Esophagus muscularis mucosa (tissue), 4 donors: ENCODE measurements at places on chromosomes 3 and 15. TPM values are rescaled to one million over a fixed set of nuclear protein-coding genes. Genes with fewer than 3 reads are reported as not detected.
A peak's percentile ranks its signal among the peaks of the same experiment; 100 is the strongest.

DNA sequence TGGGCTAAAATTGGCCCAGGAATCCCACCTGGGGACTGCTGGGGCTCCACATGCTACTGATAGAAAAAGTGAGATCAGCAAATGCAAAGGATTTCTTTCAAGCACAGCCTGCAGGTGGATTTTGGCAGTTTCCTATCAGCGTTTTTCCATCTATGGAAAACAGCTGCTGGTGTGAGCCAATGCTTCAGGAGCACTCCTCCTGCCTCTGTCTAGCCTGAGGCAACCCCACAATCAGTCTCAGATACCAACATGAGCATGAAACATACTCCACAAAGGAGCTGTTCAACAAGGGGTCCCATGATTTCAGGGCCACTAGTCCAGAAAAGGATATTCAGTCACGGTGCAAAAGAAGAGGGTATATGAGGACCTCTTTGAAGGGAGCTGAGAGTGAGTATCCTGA, 311.5 kb upstream of the THBS1 start:
- DNase-seq: no peak

The IQCF5 gene
- not detected for total RNA-seq

GRCh38 chr15:83410532-83410931, 36.6 kb upstream of the SH3GL3 start:
- no peak for DNase-seq

DNA sequence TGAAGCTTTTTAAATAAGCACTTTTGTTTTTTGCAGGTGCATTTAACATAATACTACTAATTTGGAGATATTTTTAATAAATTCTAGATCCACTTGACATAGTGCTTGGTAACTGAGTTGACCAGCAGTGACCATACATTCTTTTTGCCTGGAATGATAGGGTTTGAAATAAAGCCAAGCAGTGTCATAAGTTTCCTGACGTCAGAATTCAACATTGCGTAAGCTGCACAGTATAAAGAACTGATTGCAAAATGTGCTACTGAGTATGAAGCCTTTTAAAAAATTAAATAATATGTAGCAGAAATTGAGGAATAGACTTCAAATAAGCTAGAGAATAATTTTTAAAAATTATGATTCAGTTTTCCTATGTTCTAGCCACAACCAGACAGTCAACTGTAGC, 454.6 kb upstream of the ARPP21 start:
- no peak for DNase-seq

The THBS1 gene
- total RNA-seq: 4,072 TPM

- no peak for DNase-seq
These were observed 4.6 kb upstream of the UQCRC1 start for GRCh38 chr3:48614044-48614443.

The TNFSF10 gene
- 31.4 TPM for total RNA-seq

DNA sequence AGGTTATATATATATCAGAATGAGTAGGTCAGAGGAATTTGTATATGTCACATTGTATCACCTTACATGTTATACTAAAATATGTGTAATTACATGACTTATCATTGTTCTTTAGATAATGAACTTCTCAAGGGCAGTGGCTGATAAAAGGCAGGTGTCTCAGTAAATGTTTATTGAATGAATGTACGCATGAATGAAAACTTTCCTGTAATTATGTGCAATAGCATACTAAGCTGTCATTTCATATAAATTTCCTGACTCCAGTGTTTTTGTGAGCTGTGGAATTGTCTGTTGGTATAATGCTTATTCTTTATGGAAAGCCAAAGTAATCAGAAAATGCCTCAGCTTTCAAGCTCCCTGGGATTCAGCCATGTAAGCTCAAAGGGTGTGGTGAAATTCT, 4.2 kb downstream of the TBC1D23 start:
- no peak for DNase-seq

The GREM1 gene
- total RNA-seq: 8.6 TPM

DNA sequence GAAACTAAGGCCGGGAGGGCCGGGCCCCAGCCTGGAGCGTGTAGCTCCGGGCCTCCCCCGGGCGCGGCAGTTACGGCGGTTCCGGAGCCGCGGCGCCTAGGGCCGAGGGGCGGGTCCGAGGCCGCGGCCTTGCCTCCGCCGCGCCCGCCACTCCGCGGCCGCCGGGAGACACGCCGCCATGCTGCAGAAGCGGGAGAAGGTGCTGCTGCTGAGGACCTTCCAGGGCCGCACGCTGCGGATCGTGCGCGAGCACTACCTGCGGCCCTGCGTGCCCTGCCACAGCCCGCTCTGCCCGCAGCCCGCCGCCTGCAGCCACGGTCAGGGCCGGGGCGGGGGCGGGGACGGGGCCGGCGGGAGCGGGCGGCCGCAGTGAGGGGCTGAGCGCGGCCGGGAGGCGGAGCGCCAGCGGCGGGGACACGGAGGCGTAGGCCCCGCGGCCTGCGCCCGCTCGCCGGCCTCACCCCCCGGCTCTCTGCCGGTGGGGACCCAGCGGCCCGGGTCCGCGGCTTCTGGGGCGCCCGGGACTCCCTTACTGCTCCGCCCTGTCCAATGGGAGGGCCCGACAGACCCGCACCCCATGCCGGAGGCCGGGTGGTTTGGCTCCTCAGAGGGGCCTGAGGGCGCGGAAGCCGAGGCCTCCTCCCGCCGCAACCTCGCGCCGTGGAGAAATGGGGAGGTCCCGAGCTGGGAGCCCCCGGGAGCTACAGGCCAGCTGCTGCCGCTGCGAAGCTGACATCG, at the start of gene DIS3L:
DIS3L (plus strand) TSS at position 150 of the 738 bp plus-strand sequence; CDS start at position 179, 29 bp downstream.
- no peak for DNase-seq

GRCh38 chr15:92100301-92100700, 246.8 kb downstream of the SLCO3A1 start:
- no peak for DNase-seq

GRCh38 chr3:148901987-148902791, 37.1 kb downstream of the CPA3 start:
- DNase-seq: no peak

DNA sequence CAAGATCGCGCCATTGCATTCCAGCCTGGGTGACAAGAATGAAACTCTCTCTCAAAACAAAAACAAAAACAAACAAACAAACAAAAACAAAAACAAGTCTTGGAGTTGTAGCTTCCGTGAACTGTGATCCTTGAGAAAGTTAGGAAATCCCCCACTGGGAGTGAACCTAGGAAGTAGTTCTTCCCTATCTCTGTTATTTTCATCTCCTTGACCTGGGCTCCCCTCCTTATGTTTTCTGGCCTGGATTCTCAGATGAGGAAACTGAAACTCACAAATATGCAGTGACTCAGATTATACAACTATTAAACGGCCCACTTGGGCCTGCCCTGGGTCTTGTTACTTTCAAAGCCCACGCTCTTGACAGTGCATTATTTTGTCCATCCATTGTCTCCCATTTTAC, 29.7 kb downstream of the SAXO2 start:
- DNase-seq: peak; percentile 21

- peak; percentile 92 for DNase-seq
These were observed 28.4 kb downstream of the CRTC3 start for GRCh38 chr15:90558171-90558573.

The CCR2 gene
- total RNA-seq: 6.0 TPM

DNA sequence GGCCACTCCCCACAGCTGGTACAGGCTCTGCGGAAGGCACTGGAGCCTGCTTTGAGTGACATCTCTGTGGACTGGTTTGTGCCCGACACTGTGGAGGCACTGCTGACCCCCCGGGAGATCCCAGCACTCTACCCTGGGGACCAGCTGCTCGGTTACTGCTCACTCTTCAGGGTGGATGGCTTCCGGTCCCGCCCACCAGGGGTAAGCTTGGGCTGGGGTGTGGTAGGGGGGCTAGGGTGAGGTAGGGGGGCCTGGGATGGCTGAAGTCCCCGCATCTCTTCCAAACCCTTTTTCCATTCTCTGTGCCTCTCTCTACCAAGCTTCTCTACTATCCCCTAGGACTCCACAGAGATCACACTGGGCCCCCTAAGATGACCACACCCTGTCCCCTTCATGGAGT, 7.8 kb downstream of the VWA5B2 start:
- no peak for DNase-seq

The CPNE9 gene
- total RNA-seq: 0.33 TPM

DNA sequence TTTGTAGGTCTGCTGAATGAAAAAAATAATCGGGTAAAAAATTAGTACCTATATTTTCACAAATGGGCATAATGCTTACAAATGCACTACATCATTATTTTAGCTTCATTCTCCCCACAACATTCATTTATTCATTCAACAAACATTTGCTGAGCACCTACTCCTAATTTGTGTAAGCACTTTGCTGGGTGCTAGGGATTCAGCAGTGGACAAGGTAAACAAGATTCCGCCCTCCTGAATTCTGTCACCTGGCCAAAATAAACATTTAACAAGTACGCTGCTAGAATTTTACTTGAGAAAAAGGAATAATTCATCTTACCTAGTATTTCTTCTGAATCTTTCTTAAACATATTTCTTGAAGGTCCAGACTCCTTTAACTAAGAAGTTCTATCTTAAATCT, 72.1 kb downstream of the TIGIT start:
- no peak for DNase-seq

DNA sequence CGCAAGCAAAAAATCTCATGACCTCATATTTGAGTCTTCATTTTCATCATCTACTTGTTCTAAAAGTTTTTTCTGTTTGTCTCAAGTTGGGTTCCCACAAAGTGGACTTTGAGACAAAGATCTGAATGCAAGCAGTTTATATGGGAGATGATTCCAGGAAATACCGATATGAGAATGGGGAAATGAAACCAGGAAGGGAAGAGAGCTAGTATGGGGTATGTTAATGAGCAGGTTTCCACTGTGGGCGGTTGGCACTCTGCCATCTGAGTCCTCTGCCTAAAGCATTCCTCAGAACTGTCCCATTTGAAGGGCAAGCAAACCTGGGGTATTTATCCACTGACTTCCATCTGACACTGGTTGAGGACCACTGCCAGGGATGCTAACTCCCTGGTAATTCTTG, 8.8 kb downstream of the ADPRH start:
- DNase-seq: no peak

The TTLL13 gene
- not detected for total RNA-seq

- DNase-seq: no peak
These were observed 7.8 kb downstream of the PAK6 start for GRCh38 chr15:40246496-40247280.

DNA sequence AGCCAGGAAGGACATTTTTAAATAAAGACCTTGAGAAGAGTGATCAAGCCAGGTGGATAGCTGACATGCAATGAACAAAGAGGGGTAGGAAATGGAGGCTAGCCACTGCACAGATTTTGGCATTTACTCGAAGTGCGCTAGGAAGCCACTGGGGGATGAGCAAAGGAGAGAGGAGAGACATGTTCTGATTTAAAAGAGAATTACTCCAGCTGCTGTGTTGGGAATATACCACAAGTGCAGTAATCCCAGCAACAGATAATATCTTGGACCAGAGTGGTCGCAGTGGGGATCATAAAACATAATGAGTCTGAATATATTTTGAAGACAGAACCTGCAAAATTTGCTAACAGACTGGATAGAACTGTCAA, 19.9 kb downstream of the KPNA4 start:
- no peak for DNase-seq

GRCh38 chr15:42220216-42220615, 12.1 kb upstream of the VPS39 start:
- DNase-seq: no peak

The GOLGA6B gene
- total RNA-seq: not detected

DNA sequence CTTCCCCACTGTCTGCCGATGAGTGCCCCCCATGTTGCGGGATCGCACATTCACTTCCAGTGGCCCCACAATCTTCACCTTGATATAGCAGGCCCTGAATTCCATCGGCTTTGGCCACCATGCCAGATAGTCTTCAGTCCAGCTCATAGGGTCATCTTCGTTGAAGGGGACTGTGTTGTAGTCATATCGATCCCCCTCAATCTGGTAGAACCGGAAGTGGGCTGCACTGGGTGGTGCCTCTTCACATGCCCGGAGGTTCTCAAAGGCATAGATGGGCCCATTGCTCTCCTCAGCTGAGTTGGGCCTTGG, 12.1 kb upstream of the CLPX start:
- no peak for DNase-seq

The IL17RE gene
- total RNA-seq: 1.7 TPM

DNA sequence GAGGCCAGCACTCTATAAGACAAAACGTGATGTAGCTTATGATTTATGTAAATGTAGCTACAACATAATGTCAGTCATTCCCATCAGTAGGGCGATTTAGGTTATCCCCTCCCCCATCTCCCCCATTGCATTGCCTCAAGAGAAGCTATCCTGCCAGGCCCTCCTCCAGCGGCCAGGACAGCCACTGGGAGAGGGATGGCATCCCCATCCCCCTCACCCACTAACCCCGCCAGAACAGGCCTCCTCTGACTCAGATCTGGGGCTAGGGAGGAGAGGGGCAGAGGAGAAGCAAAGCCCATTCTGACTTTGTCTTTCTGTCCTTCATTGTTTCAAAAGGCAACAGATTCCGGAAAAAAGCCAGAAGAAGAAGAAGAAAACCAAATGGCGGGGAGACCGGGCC, 32.6 kb upstream of the ESYT3 start:
- DNase-seq: no peak

GRCh38 chr3:169835533-169835932, 22.8 kb upstream of the LRRC34 start:
- no peak for DNase-seq

DNA sequence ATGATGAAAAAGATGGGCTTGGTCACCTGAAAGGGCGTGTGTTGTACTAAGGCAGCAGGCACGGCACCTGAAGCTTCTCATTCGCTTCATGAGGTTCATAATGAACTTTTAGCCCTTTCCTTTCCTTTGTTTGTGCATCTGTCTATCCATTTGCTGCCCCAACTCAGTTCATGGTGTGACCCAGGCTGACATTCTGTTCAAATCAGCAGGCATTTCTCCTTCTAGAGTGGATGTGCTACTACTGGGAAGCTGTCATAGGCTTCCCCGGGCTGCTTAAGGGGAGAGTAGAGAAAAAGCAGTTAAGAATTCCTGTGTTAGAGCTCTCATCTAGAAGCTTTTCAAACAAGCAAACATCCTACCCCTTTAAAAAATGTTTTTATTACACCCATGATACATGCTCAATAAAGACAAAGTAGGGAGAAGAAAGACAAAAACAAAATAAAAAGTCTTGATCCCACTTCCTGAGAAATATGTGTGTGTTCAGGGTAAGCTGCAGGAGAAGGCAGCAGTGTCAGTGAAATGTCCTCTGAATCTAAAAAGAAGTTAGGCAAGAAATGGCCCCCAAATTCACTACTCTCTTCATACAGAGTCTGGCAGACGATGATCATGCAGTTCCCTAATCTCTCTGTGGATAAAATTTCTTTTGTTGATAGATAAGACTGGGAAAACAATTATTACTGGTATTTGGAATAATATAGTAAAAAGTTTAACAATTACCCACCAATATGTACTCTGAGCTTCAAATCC, 136.9 kb upstream of the PFN2 start:
- DNase-seq: no peak

The HYKK gene
- 7.5 TPM for total RNA-seq

The TF gene
- total RNA-seq: under 0.01 TPM

The GOLGA6A gene
- total RNA-seq: not detected

The P2RY14 gene
- total RNA-seq: 12.8 TPM

DNA sequence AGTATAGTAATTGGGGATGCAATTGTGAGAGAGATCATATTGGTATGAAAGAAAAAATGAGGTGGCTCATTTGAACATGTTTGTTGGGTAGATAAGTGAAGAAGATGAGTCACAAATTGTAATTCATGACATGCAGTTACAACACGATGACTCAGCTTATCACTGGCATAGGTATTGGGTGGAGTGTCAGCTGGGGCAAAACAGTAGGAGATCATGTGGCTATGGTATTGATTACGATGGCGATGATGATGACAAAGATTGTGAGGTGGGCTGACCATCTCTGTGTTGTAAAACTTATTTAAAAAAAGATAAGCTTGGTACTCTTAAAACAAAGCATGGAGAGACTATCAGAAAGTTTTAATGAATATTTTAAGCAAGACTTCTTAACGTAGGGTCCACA, 11.6 kb upstream of the DPH6 start:
- no peak for DNase-seq

- DNase-seq: peak; percentile 93
These were observed 101.5 kb downstream of the FBLN2 start for GRCh38 chr3:13650210-13651056.

The CHRD gene
- total RNA-seq: 17.6 TPM
